Stimulated activated CD4-positive, alpha-beta T cell treated with anti-CD3 and anti-CD28 coated beads, Interleukin-2, amount 100 ng/mL, for 24 hours (primary cell): ENCODE measurements at places on chromosomes 7 and 10.

GRCh38 chr7:103538964-103539709, 93.1 kb upstream of the SLC26A5 start:
- DNase-seq = no peak

DNA sequence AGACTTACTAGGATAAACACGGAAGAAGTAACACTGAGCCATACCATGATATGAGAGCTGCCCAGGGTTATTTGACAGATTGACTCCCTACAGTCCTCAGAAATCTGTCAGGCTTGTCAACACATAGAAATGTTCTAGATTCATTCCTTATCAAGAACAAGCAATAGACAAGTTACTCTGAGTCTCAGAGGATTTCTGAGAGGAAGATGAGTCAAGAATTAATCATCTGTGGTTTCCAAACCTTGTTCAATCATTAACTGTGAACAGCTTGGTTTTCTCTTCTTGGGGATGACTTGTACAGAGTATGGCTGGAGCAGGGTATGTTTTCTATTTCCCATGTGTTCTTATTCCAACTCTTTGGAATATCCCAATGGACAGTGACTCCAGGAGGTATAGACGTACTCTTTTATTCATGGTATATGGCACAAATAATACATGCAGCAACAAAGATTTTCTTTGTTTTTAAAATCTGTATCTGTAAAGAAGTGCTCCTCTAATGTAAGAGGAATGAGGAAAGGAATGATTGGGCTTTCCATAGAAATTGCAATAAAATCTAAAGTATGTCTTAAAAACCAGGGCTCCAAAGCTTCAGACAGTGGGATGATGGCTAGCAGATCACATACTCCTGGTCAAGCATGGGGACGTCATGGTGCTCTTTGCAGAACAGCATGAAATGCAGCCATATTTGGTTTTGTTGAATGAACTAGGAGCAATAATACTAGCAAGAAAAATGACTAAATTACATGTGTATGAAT, 11.9 kb upstream of the SFR1 start:
- DNase-seq = no peak

DNA sequence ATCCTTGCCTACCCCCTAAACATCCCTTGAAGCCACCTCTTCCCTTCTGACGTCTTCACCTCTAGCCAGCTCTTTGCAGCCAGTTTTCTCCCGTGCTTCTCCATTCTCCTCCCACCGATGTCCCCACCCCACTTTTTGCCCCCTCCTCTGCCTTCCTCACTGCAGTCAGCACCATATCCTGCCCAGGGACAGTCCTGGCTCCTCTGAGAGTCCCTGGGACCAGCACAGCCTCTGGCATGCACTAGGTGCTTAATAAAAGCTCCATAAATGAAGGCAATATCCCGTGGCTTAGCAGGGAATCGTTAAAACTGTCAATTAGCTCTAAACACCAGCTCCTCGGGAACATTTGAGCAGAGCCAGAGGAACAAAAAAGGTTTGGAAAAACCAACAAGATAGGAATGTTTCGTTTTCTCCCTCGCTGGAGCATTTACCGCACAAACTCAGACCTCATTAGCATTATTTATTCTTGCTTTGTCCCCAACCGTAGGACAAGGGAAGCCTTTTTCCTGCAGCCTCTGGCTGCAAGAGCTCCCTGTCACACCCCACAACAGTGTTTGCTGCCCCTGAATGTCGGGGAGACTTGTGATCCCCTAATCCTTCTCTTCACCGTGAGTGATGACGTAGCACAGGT, 16.1 kb downstream of the MYL10 start:
- DNase-seq = no peak

GRCh38 chr7:35768346-35768745, 32.5 kb upstream of the SEPTIN7 start:
- no peak for DNase-seq

GRCh38 chr7:150961510-150962289, 16.4 kb downstream of the KCNH2 start:
- no peak for DNase-seq

DNA sequence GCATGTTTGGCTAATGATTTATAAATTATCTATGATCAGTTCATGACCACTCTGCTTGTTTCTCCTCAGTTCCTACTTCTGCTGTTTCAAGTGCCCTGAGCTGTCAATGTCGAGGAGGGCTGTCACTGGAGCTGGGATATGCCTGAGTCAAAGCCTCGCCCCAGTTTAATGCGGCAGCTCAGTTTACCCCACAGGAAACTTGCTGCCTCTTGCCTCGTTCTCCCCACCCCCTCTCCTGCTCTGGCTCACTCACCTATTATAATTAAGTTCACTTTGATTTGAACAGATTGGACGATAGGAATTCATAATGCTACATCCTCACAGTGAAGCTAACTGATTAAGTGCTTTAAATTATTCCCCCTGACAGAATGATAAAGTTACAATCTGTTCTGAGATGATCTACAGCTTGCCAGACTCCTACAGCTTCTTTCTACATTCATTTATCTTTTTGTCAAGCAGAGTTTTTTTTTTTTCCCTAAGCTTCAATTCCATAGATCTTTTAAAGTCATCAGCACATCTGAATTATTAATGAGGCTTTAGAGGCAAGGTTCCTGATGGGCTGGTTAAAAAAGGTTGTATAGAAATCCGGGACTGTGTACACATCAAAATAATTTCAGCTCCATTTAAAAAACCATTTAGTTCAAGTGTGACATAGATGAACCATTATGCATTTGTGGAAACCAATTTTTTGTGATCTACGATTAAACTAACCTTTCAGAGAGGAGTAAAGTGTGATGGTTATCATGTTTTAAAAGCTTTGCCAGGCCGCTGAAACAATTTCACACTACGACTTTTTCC, 758.3 kb downstream of the KCNMA1 start:
- DNase-seq = no peak

DNA sequence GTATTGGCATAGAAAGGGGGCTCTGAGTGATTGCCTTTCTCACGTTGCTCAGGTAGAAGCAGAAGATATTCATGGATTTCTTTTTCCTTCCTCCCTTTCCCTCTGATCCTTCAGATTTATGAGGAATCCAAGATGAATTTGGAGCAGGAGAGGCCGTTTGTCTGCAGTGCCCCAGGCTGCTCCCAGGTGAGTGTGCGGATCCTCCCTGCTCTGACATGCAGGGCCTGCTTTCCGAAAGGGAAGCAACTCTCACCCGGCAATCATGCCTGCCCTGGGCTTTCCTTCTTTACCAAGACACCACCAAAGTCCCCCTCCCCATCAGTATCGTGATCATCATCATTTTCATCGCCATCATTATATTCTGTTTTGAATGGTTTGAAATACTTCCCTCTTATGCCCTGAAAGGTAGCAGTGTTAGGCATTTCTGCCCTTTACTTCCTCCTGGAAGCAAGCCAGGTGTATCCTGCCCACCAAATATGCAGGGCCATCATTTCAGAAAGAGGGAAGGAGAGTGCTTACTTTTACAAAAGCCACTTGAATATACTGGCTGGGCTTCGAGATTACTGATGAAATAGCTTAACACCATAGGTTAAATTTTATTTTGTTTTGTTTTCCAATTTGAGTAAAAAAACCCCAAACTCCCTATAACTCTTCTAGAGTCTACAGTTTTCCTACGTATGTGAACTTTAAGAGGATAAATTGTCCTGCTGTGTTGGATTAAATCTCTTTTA, 75.9 kb downstream of the CREB5 start:
- no peak for DNase-seq

DNA sequence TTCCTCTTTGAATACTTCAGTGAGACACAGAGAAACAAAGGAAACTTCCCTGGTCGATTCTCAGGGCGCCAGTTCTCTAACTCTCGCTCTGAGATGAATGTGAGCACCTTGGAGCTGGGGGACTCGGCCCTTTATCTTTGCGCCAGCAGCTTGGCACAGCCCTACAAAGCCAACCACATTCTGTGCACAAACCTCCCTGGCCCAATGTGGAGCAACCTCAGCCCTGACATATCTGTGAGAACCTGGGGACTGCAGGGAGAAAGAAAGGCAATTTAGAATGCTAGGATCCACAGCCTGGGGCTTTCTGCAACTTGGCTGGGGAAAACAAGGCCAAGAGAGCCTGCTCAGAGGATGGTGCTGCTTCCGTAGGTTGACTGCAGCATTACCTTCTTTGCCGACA, 63.5 kb upstream of the PRSS58 start:
- DNase-seq = no peak
